HFFc6 (cell line): ENCODE measurements at places on chromosomes 5 and 9.

GRCh38 chr5:131324303-131324702 lies 60.5 kb downstream of the CDC42SE2 start:
- DNase-seq = no peak

GRCh38 chr9:100561256-100561655 lies 16.6 kb upstream of the CAVIN4 start:
- DNase-seq = no peak

GRCh38 chr5:66138637-66139317 lies 5.3 kb upstream of the SREK1 start:
- DNase-seq = no peak

GRCh38 chr5:35320029-35320428 lies 89.7 kb upstream of the PRLR start:
- no peak for DNase-seq

DNA sequence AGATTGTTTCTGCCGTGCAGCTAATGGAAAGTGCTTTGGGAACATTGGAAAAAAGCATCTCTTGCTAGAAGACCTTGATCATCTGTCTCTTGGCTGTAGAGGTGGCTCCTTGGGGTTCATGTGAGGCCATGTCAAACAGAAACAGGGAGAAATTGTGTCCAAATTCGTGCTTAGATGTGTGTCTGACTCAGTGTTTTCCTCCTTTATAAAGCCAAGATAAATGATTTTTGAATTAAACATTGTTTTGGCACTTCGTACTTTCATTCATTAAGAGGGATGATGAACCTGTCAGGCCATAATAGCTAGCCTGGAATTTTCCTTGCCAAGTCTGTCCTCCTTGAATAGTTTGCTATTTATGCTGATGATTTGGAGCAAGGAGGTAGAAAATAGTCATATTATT lies 143.8 kb downstream of the FBXL7 start:
- DNase-seq = no peak
